SK-N-SH (cell line): ENCODE measurements at places on chromosomes 4 and X.
A peak's percentile ranks its signal among the peaks of the same experiment; 100 is the strongest.

DNA sequence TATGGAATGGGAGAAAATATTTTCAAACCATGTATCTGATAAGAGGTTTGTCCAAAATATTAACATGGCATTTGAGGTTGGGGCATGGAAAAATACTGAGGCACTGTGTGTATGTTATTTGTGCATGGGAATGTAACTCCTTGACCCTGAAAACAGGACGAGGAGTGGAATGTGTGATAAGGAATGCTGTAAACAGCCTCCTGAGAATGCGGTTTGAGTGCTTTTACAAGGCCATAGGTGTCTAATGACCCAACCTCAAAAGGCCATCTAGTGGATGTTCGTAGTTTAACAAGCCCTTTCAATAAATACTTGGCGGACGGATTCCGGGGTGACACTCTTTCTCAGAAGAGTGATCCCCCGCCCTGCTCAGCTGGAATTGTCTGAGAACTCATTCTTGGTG is 162.9 kb upstream of the USP9X start:
- peak; percentile 33 for DNase-seq

DNA sequence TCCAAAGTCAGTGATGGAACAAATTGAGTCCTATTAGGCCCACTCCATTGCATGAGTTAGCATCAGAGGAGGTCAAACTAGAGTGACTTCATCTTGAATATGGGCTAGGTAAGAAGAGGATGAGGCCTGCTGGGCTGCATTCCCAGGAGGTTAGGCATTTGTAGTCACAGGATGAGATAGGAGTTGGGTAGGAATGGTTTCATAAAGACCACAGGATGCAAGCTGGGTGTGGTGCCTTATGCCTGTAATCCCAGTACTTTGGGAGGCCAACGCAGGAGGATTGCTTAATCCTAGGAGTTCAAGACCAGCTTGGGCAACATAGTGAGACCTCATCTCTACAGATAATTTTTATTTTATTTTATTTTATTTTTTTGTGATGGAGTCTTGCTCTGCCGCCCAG is 26.8 kb downstream of the PDGFRA start:
- no peak for DNase-seq

GRCh38 chr4:56723201-56723605 is 42.1 kb upstream of the HOPX start:
- DNase-seq = no peak

DNA sequence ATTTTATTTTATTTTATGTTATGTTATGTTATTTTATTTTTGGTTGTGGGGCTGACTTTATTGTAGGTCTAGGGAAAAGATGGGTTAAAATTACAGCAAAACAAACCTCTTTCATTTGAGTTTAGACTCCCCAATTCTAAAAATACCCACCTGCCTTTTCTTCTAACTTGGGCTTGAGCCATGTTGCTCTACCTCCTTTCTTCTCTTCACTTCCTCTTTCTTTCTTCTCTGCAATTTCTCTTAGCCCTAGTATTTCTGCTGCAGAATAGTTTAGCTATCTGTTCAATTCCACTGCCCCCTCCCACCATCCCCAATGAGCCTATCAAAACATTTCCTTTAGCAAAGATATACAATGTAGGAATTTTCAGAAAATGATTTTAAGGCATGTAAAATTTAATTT is 653.3 kb downstream of the ARAP2 start:
- DNase-seq = no peak

GRCh38 chr4:186707574-186707973 is 16.1 kb downstream of the FAT1 start:
- no peak for DNase-seq

DNA sequence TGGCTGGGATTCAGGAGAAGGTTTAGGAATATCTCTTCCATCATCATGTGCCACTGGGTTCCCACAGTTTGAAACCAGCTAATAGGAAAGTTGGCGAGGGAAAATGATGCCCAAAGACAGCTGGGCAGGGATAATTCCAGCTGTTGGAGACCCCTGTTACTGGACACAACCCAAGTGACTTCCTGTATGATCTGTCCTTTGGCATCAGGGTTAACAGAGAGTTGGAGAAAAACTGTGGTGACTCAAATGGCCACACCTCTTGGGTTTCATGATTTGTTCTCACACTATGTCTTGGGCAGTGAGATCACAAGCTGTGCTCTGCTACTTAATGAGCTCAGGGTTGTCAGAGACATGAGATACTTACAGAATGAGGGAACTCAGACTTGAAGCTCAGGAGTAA is 3.8 kb downstream of the FGF16 start:
- no peak for DNase-seq
